Stomach (tissue), 19 donors: ENCODE measurements at places on chromosomes 2 and 18.
A peak's percentile ranks its signal among the peaks of the same experiment; 100 is the strongest.

- DNase-seq: peak; percentile 76
Measured at GRCh38 chr2:241877989-241878970, 8.8 kb downstream of the RTP5 start.

DNA sequence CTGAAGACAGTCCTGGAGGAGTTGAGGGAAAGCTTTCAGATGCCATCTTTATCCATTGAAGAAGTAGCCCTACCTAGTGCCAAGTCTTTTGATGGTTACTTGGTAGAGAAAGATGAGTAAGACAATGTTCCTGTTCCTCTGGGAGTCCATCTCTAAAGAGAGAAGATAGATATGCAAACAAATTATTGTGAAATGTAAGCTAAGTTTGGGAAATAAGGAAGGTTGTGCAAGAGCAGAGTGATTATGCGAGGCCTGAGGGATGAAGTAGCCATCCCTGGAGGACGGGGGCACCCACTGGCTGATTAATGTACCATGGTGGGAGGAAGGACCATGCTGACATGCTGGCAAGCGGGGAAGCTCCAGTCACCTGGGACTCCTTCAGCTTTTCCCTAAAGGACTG is 994 bp upstream of the DTNA start:
- no peak for DNase-seq

DNA sequence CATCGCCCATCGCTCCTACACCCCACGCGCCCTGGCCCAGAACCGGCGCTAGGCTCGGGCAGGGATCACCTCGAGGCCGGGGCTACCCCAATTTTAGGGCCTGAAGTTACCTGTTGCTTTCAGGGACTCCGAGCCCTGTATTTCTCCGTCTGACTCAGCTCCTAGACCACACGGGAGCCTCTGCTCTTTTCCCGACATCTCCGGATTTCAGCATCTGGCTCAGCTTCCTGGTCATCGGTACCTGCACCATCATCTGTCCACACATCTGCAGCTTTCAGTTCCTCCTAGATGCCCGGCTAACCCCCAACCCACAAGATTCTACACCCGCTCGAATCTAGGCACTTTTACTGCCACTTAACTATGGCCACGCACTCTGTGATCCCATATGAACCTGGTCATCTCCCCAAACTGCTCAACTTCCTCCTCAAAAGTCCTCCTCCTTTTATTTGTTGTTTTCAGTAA is 12.1 kb upstream of the HMSD start:
- DNase-seq: no peak

DNA sequence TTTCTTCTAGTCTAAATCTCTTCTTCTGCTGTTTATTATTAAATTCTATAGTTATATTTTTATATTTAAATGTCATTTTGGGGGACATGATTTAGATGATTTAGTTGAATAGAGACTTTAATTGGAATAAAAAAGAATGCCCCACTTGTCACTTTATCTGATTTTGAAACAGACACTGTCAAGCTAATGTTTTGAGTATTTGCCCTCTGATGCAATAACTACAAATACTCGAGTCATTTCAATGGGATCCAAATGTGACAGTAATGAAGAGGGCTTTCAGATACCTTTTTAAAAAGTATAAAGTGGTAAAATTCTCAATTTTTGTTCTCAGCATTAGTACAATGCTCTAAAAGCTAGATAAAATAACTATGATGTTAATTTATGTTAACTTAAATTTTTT is 257.3 kb upstream of the SESTD1 start:
- no peak for DNase-seq

DNA sequence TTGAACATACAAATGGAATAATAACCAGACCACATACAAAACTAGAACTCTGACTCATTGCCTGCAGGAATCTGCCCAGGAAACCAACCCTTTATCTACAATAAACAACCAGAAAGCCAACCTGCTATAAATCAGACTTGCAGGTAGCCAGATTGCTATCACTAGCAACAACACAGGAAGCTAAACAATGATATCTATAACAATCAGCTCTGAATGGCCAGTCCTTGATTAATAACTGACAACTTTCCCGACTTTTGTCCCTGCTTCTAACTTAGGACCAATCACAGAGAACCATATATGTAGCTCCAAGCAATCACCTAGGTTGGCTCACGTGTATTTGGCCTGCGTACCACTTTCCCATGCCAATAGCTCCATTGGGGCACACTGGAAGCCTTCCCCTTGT is 470.8 kb downstream of the RIT2 start:
- peak; percentile 3 for DNase-seq

GRCh38 chr2:1611886-1612285 is 132.4 kb downstream of the PXDN start:
- no peak for DNase-seq

GRCh38 chr2:65503746-65504145 is 71.3 kb upstream of the SPRED2 start:
- DNase-seq: no peak

- peak; percentile 60 for DNase-seq
Measured at GRCh38 chr18:22241921-22242361, 72.6 kb downstream of the GATA6 start.

GRCh38 chr18:36120297-36120696 is 8.8 kb downstream of the SLC39A6 start:
- DNase-seq: no peak

DNA sequence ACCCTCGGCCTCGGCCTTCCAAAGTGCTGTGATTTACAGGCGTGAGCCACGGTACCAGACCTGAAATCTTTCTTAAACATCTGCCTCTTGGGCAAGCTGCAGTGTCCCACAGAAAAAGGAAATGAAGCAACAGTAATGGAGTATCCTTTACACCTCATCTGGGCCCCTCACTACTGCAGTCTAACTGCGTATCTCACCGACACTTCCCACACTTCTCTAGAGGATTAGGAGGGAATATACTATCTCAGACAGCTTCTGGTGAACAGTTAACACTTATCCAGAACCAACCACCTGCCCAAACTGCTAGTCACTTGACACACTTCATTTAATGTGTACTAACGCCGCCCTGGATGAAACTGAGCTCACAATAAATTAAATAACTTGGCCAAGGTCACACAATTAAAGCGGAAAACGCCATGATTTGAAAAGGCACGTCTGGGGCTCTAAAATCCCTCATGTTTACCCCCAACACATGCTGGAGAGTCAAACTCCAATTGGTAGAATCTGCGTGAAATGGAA is 993 bp downstream of the COX7A2L start:
- DNase-seq: no peak

- DNase-seq: no peak
Measured at GRCh38 chr2:69285379-69285894, 101.6 kb downstream of the GFPT1 start.

DNA sequence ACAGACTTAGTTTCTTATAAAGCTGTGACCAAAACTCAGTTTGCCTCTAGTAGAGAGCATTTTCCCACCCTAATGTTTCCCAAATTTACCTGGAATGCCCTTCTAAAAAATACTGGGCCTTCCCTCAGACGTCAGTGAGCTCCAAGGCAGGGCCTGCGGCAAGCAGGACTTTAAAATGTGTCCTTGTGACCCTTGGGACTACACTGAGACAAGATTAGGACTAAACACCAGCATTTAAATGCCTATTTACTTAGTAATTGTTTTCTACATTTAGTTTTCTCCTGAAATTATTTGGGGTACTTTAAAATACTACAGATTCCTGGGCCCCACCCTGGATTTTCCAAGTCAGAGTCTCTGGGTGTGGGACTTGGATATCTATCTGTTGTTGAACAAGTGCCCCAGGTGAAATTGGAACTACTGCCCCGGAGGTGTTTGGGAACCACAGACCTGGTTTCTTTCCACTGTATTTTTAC is 14.3 kb downstream of the GATA6 start:
- no peak for DNase-seq

DNA sequence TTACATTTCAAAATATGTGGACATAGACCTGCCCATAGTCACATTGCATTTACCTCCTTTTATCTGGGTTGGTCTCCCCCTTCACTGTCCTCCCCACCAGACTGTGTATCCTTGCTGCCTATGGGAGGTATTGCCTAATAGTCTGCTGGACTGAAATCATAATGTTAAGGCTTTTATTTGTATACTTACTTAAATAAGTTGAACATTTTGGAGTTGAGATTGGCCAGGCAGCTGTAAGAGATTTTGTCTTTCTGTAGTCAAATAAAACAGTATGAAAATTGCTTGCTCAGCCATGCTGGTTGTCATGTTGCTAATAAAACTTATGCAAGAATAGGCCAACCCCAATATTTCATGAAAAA is 280.9 kb downstream of the PTPRM start:
- no peak for DNase-seq

GRCh38 chr2:166180951-166181812 is 53.4 kb upstream of the SCN1A start:
- peak; percentile 70 for DNase-seq

DNA sequence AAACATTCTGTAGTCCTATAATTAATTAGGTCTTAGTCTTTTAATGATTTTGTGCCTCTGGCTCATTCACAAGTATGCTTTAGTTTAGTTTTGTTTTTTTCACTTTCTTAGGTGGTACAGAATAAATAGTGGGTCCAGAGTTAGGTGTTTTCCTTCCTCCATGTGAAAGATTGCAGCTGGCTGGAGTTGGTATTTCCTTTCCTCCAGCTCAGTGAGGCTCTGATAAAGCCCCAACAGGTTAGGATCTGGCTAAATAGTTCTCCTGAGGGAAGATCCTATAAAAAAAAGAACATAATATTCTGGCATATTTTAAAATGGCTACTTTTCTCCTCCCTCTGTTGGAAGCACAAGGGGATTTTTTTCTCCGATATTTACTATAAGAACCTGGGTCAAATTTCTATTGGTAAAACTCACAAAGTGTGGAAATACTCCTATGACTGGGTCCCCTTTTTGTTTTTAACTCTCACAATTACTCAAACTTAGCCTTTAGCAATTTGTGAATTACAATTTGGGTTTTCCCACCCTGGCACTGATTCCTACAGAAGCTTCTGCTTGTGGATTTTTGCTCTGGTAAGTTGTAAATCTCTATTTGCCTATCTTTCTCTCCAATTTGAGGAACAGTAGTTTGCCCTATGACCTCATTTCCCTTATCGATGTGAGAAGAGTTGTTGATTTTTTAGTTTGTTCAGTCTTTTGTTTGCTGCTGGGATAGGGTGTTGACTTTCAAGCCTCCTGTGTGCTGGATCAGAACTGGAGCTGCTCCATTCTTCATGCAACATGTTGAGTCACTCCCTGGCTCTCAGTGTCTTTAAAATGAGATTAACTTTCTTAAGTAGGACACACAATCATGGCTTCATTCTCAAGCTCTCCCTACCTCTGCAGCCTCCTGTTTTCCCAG is 500.9 kb downstream of the RNF144A start:
- no peak for DNase-seq

DNA sequence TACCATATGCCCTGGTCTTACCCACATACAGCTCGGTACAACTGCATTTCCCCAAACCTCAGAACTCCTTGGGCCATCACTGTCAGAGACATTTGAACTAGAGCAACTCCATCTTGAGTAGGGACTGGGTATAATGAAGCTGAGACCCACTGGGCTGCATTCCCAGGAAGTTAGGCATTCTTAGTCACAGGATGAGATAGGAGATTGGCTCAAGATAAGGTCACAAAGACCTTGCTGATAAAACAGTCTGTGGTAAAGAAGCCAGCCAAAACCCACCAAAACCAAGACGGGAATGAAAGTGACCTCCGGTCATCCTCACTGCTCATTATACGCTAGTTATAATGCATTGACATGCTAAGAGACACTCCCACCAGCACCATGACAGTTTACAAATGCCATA is 131.3 kb downstream of the PIK3C3 start:
- no peak for DNase-seq

DNA sequence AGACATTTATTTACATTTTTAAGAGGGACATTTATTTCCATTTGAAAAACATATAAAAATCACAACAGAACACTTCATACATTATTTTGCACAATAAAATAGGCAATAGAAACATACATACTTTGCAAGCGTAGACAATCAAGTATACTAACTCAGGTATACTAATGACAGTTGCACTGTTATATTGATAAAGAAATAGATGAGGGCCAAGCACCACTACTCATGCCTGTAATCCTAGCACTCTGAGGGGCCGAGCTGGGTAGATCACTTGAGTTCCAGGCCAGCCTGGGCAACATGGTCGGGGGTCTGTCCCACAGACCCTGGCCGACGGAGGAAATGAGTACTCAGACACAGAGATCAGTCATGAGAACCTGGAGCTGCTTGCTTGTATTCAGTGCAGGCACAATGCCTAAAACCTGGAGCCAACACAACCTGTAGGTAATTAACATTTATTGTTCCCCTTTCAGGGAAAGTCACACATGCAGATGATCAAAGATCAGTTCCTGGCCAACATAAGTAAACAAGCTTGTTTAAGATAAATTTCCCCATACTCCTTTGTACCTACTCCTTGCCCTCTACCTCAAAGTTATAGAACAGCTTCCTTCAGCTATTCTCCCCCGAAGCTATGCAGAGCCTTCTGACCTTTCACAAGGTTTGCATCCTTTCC is 1960.2 kb downstream of the SUCLG1 start:
- DNase-seq: no peak

GRCh38 chr2:40371525-40372282 is 80.2 kb downstream of the SLC8A1 start:
- DNase-seq: no peak

- no peak for DNase-seq
Measured at GRCh38 chr2:109257653-109258052, 128.6 kb downstream of the SH3RF3 start.

DNA sequence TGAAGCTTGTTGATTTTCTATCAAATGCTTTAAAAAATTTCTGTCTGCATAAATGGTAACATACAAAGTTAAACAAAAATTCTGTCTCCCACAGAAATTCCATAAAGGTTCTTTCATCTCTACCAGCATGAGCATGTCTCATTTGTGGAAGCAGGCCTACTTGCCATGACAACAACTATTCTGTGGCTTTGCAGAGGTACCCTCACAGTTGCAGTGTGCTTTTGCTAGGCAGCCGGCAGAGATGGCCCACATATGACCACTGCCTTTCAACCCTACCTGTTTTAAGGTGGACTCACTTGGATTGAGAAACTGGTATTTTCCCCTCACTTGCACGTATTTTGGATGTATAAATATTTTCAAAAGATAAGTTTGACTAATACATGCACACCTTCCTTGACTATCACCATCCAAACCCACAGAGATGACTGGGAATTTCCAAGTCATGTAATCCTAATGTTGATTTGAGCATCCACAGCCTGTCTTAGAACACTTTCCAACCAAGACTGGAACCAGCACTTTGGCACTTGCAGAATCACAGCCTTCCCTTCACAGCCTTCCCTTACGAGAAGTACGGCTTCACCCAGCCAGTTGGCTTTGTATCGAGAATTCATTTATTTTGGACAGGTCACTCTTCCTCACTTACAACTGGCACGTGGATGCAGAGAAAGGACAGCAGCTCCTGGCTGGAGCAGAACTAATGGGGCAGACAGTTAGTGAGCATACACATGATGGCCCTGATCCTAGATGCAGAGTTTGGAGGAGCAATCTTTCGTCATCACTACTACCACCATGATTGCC is 9.3 kb upstream of the FHL2 start:
- DNase-seq: no peak

- no peak for DNase-seq
Measured at GRCh38 chr2:201974171-201975100, 59.2 kb upstream of the FZD7 start.

GRCh38 chr2:54189539-54189938 is 66.5 kb downstream of the TSPYL6 start:
- no peak for DNase-seq

DNA sequence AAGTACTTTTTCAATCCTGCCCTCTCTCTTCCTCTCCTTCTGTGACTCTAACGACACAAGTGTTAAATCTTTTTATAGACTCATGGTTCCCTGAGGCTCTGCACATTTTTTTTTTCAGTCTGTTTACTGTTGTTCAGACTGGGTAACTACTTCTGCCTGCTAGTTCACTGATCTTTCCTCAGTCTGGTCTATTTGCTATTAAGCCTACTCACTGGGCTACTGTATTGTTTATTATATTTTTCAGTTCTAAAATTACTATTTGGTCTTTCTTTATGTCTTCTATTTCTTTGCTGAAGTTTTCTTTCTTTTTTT is 21.3 kb downstream of the PPP3R1 start:
- DNase-seq: no peak
